ENCODE measurements at places on chromosomes 12 and 14.
A peak's percentile ranks its signal among the peaks of the same experiment; 100 is the strongest.

- DNase-seq = no peak
Observed at GRCh38 chr14:61598980-61599379, 96.3 kb upstream of the HIF1A start.

DNA sequence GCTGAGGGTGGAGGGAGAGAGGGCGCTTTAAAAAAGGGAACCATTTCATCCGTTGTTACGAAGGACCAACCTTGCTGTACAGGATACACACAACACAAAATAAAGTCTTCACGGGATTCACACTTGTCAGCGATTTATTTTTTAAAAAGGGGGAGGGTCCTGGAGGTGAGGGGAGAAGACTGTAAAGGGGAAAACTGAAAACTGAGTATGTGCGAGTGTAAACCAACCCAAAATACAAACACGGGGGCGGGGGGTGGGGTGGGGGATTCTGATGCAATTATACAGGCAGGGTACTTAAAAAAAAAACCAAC, 499 bp upstream of the PRKAG1 start:
- DNase-seq = no peak

- no peak for DNase-seq
Observed at GRCh38 chr14:89163031-89163636, 253.9 kb downstream of the FOXN3 start.

DNA sequence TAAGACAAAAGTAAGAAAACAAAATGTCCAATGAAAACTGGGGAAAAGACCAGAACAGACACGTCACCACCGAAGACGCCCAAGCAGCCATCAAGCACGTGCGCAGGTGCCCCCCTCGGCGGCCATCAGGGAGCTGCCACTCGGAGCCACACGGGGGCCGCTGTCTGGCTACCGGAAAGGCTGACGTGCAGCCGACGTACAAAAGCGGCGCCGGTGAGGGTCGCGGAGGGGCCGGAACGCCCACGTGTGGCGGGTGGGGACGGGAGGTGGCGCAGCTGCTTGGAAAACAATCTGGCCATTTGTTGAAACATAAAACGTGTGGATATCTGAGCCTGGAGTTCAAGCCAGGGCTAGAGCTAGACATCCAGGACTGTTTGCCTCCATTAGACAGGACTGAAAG, 60.7 kb downstream of the GALNT9 start:
- DNase-seq = no peak

- no peak for DNase-seq
Observed at GRCh38 chr12:60394665-60395064, 798.8 kb downstream of the SLC16A7 start.

DNA sequence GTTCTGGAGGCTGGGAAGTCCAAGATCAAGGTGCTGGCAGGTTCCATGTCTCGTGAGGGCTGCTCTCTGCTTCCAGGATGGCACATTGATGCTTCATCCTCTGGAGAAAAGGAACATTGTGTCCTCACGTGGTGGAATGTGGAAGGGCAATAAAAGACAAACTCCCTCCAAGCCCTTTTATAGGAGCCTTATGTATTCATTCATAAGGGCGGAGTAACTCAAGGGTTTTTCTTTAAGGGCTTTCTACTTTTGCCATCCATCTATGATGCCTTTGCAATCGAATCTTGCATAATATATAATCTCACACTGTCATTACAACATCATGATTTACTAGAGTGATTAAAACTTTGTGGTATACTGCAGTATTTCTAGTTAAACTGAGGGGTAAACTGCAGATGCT, 132.7 kb upstream of the DDHD1 start:
- DNase-seq = no peak

DNA sequence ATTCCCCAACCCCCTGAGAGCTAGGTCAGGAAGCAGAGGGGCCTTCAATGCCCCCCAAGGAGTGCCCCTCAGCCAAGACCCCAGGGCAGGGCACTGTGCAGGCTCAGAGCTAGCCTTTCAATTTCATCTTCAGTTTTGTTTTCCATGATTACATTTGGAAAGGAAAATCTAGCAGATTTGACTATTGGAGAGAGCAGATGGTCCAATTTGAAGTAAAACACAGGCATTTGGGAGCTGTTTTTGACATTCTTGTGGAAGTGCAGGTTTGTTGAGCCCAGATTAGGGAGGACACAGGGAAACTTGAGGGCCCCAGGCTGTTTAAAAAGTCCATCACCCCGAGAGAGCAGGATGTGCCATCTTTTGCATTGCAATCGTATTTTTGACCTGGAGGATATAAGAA, 58.6 kb upstream of the GPATCH2L start:
- DNase-seq = no peak

DNA sequence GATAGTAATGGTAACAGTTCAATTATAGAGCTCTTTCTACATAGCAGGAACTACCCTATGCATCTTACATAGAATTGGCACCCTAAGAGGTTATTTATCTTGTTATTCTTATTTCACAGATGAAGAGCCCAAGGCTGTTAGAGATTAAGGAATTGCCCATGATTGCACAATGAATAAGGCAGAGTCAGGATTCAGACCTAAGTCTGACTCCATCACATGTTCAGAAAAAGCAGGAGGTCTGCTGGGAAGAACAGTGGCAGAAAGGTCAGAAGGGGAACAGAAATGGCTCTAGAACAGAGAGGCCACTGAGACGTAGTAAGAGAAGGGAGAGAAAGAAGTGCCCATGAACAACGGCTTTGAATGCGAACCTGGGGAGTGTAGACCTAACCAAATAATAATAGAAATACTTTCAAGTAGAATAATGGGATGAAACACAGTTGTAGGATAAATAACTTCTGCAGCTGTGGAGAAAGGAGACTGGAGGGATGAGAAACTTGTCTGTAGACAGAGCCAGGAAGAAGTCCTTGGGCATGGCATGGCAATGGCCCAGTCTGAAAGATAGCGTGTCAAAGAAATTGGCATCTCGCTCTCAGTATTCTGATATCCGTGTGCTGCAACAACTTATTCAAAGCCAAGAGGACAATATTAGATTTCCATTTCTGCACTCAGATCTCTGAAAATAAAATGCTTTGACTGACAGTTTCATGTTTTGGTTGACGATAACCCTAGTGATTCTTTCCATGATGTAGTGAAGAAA, 17.6 kb downstream of the MYBPC1 start:
- no peak for DNase-seq

DNA sequence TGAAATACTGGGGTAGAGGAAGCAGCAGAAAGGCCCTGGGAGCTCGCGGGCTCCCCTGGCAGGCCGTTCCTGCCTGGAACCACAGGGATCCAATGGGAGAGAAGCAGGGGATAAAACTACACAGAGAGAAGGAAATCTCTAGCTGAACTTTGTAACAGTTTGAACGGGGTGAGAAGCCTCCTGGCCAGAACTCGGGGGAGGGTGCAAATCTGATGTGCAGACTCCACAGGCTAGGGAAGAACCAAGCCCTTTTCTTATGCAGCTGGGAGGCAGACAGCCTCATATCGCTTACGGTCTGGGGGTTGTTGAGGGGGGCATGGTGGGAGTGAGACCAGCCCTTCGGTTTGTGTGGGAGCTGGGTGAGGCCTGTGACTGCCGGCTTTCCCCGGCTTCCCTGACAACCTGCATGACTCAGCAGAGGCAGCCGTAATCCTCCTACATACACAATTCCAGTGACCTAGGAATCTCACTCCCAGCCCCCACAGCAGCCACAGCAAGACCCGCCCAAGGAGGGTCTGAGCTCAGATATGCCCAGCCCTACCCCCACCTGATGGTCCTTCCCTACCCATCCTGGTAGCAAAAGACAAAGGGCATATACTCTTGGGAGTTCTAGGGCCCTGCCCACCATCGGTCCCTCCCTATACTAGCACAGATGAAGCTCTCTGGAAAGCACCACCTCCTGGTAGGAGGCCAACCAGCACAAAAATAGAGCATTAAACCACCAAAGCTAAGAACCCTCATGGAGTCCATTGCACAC, 143.0 kb downstream of the TMTC1 start:
- peak; percentile 12 for DNase-seq

DNA sequence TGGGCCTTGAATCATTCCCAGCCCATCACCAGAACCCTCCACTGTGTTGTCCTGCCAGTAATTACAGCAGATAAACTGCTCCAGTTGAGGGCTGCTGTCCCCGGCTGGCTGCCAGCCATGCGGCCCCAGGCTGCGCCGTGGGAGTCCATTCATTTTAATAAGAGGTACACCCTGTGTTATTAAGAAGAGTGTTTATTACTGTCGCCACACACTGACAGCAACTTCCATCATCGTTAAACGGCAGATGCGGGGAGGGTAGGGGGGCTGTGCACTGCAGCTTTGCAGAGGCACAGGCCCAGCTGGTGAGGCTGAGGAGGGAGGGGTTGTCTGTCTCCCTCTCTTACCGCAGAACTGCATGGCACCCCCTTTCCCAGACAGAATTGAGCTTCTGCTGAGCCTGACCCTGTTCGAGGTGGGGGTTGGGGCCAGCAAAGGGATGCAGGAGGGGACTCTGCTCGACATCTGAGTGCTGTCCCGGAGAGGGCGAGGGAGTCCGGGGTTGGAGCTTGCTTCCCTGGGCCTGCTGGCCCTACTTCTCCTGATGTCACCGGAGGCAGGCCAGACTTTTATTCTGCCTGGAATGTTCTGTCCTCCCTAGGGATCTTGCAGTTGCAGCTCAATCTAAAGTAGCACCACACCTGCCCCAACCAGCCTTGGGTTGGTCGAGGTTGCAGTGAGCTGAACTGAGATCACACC, 33.8 kb upstream of the GPATCH2L start:
- no peak for DNase-seq

DNA sequence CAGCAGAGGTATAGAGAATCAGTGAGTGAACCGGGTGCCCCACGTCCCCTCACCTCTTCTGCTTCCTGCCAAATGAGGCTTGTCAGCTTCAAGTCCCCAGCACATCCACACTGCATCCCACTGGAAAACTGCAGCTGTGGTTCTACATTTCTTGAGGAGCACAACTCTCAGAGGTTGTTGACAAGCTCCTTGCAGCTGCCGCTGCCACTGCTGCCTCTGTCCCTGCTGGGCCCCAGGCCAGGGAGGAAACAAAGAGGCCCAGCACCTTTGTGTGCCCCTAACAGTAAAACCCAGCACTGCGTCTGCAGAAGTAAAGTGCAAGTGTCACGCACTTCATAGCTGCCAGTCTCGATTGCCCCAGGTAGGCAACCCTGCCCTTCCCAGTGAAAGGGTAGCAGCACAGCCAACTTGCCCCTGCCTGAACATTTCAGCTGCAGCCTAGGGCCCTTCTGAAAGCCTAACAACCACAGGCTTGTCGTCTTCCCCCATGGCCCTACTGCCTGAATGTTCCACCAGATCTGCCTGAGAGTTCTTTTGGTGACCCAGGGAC, 1162.1 kb upstream of the USP15 start:
- no peak for DNase-seq
